ENCODE measurements at places on chromosomes 7 and 10.

- DNase-seq, result no peak
These were observed 19.0 kb upstream of the GALNTL5 start for GRCh38 chr7:151937286-151937685.

DNA sequence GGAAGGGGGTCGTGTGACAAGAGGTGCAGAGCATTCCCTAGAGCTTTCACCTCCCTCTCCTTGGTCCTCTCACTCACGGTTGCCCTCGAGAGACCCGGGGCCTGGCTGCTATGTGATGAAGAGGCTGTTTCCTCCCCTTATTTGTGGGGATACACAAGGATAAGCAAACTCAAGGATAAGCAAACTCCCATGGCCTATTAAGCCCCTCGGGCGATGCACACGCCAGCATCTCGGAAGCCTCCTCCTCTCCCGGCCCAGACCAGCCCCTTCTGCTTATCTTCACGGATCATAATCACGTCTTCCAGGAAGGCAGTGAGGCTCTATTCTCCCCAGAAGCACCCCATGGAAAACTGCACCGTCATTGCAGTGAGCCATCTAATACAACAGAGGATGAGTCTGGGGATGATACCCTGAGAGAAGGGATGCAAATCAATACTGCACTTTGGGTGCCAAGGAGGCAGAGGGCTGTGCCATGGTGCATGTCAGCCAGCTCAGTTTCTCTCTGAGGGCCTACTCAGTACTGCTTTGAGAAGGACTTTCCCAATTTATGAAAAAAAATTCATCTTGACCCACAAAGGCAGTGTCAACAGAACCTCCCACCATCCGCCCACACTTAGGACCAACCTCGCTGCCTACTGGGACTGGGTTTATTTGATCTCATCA lies 22.2 kb downstream of the TMEM273 start:
- DNase-seq, result no peak

- DNase-seq, result no peak
These were observed 1.5 kb upstream of the GTPBP10 start for GRCh38 chr7:90345016-90345415.

- peak; percentile 35 for DNase-seq
These were observed 34.0 kb upstream of the EBLN1 start for GRCh38 chr10:22251751-22252223.

GRCh38 chr10:70367195-70367796 lies 15.1 kb downstream of the LRRC20 start:
- no peak for DNase-seq

DNA sequence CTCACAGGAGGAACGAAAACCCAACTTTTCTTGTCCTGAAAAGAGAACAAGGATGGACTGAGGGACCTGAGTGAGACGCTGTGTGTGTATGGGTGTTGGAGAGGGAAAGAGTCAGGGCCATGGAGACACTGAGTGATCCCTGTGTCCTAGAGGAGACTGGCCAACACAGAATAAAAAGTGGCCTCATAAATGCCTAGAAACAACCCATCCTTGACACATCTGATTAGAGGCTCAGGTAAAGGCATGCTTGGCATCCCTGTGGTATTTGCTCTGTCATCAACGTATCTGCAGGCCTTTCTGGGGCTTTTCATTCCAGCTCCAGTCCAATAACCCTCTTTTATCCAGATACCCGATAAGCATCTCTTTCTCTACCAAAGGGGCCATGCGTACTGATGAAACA lies 86.3 kb downstream of the FGFR2 start:
- DNase-seq, result no peak

DNA sequence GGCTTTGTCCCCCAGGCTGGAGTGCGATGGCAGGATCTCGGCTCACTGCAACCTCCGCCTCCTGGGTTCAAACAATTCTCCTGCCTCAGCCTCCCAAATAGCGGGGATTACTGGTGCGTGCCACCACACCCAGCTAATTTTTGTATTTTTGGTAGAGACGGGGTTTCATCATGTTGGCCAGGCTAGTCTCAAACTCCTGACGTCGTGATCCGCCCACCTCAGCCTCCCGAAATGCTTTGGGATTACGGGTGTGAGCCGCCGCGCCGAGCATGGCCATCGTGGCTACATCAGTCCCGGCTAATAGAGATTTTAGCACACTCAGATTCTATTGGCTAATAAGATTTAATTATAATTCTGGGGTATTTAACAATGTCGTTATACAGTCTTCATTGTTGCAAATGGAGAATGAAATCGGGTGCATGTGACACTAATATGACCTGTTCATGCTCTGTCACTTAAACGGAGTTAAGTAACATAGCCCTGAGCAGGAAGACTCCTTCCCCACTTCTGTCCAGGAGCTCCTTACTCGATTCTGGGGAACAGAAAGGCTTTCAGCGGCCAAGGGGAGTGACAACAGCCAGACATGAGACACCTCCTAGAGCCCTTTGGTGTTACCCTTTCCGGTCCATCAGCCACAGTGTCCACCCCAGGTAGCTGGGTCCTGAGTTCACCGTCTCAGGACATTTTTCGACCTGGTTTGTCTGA lies 40.9 kb upstream of the FAM20C start:
- no peak for DNase-seq

DNA sequence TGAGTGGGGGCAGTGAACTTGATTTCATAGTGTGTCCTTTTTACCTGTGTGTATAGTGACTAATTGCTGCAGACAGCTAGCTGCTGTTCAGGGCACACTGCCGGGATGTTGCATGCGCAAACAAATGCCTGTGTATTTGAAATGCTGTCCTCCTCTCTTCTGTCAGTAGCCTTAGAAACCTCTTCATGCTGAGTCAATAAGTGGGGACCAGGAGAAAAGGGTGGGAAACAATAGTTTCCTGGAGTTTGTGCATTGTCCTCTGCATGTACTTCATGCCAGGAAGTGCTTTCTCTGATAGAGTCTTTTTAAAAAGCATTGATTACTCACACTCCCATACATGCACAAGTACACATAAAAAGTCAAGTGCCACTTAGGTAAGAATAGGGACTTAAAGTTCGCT lies 1183.7 kb upstream of the CELF2 start:
- DNase-seq, result no peak

DNA sequence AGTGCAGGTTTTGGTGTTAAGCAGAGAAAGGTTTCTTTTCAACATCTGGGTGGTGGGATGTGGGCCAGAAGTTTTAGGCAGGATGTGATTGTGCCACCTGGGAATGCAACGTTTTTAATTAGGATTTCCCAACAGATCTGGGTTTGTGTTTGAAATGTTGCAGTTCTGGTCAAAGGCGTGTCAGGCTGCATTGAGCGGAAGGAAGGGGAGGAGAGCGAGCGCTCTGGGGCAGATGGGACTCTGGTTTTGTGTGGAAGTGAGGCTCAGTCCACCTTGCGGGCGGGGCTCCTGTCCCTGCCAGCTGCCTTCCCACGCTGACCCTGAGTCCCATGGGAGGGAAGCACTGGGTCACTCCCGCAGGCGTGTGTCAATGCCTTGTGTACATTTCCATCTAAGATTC lies 767.7 kb downstream of the KCNMA1 start:
- no peak for DNase-seq

GRCh38 chr7:128309976-128310375 lies 33.7 kb downstream of the RBM28 start:
- DNase-seq, result no peak

GRCh38 chr7:157715938-157716280 lies 379.1 kb downstream of the DNAJB6 start:
- no peak for DNase-seq

GRCh38 chr7:149161241-149161848 lies 14.1 kb downstream of the ZNF398 start:
- no peak for DNase-seq

GRCh38 chr7:137538361-137538762 lies 194.8 kb upstream of the PTN start:
- DNase-seq, result no peak

DNA sequence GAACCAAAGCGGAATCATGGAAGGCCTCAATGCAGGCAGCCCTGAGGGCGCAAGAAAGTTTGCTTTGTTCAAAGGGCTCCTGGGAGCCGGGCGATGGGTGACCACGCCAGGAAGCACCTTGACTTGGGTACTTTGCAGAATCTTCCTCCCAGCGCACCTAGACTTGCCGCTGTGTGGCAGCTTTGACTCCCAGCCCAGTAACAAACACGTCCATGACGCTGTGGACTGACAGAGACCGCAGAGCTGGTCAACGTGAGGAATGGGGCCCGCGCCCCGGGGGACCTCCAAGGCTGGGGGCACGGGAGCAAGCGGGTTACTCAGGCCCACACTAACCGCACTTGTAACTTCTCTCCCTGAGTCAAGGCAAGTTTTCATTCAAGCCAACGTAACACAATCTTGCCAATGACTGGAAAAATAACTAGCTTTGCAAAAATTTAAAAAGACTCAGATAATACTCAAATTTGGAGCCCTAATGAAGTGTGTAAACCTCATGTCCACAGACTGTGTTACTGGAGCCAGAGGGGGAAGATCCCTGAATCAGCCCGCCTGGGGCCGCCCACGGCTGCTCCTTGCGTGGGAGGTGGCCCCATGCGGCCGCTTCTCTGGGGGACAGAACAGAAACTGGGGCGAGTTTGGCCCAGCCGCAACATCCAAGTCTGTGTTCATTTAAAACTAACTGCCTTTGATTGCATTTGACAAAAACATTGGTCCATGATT lies 130.8 kb downstream of the DNAJB6 start:
- no peak for DNase-seq

DNA sequence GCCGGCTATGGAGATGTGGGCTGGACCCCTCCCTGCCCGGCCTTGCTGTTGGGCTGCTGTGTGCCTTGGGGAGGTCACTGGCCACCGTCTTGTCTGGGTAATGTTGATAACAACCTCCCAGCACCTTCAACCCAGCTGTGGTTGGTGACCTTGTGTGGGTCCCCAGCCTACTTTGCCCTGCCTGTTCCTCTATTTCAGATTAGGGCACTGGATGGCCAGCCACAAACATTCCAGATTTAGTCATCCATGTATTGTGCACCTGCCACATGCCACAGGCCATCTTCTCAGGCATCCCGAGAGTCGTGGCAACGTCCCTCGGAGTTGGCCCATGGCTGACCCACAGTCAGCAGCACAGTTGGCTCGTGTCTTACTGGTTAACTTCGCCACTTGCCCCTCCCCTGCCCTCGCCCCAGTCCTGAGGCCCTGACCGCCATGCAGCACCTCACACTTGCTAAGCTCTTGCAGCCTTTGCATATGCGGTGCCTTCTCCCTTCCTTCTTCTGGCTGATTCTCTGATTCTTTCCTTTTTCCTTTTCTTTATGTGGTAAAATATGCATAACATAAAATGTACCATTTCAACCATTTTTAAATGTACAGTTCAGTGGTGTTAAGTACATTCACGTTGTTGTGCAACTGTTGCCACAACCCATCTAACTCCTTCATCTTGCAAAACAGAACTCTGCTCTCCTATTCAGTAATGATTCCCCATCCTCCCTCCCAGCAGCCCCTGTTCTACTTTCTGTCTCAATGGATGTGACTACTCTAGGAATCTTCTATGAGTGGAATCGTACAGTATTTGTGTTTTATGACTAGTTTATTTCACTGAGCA lies 60.6 kb downstream of the PRF1 start:
- DNase-seq, result no peak

GRCh38 chr7:80478683-80479082 lies 33.2 kb downstream of the GNAT3 start:
- no peak for DNase-seq

DNA sequence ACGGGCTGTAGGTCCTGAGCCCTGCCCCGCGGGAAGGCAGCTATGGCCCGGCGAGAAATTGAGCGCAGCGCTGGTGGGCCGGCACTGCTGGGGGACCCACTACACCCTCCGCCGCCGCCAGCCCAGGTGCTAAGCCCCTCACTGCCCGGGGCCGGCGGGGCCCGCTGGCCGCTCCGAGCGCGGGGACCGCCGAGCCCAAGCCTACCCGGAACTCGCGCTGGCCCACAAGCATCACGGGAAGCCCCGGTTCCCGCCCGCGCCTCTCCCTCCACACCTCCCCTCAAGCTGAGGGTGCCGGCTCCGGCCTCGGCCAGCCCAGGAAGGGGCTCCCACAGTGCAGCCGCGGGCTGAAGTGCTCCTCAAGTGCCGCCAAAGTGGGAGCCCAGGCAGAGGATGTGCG lies 5.5 kb upstream of the CACUL1 start:
- no peak for DNase-seq

DNA sequence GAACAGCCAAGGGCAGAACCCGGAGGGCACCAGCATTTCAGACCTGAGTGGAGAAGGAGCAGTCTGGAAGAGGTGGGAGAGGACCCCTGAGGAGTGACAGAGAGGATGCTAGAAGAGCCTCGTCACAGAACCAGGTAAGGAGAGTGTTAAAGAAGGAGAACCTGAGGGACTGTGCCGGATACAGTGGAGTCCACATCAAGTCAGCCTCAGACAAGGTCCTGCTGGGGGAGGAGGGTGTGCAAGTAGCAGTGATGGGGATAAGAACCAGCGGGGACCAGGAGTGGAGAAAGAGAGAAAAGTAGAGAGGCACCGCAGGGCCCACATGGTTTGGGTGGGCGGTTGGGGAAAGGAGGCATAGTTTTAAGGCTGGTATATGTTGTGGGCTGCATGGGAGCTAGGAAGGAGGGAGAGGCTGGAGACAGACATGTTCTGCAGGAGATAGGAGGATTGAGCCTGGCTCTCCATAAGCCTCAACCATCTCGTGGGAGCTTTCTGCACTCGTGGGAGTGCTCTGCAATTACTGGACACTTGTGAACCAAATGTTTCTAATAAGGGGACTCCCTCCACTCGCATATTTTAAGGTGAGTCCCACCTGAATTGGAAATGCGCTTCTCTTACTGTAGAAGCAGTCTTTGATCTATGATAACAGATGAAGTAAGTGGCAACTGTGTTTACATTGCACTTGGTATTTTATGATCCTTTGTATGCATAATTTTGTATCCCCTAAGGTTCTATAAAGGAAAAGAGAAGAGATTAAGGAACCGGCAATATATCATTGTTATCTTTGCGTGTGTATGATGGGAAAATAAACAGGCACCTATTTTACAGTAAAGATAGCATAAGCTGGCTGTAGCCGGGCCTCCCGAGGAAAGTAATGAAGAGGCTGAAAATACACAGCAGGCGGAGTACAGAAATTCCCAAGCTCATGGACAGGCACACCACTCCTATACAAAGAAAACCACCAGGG lies 154.8 kb downstream of the ADAM12 start:
- no peak for DNase-seq

- DNase-seq, result no peak
These were observed 39.2 kb downstream of the ELMO1 start for GRCh38 chr7:37409461-37409860.

DNA sequence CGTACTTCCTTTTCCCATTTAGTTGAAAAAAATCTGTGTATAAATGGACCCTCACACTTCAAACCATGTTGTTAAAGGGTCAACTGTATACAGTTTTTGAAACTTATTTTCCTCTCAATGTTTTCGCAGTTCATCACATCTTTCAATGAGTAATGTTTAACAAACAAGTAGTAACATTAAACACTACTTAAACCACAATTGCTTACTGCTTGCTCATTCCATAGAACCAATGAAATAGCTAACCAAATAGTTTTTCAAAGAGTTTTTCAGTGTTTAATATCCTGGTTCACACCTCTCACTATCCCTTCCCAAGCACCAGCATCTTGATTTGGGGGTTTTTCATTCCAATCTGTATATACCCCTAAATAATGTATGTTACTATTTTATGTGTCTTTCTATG lies 9.1 kb downstream of the SEM1 start:
- no peak for DNase-seq

All from hematopoietic multipotent progenitor cell treated with erythropoietin and hydrocortisone succinate and interleukin-3 and kit ligand, for 17 days (in vitro differentiated cells).